ENCODE measurements at places on chromosomes 5 and 9. TPM values are rescaled to one million over a fixed set of nuclear protein-coding genes. Genes with fewer than 3 reads are reported as not detected.

PCSK5 gene
- 12.2 TPM for total RNA-seq

- DNase-seq = no peak
- H3K4me1 ChIP-seq = no peaks in the 10 kb centered on the region
- no peak overlapping the region for H3K4me3 ChIP-seq
- no peak overlapping the region for H3K27ac ChIP-seq
- H3K27me3 ChIP-seq = no peaks in the 10 kb centered on the region
Observed at GRCh38 chr5:72121052-72121779, 13.9 kb downstream of the MAP1B start.

PCDHB4 gene
- total RNA-seq = 3.3 TPM

DNA sequence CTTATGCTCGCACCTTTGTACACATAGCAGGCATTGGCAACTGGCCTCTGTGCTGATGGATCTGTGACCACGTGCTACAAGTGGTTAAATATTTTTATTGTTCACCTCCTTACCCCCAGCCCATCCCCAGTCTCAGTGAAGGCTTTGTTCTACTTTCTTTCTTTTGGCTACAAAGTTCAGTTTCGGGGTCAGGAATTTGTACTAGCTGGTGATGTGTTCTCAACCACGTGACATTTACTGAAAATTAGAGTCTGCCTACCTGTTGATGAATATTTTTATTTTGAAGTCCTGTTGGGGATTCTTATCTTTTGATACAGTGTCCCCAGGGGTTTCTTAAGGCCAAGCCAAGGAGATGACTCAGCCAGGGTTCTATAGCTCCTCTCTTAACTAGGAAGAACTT is 47.8 kb downstream of the C9orf57 start:
- H3K4me1 ChIP-seq = no peaks in the 10 kb centered on the region
- H3K27ac ChIP-seq = no peak overlapping the region
- H3K27me3 ChIP-seq = no peaks in the 10 kb centered on the region
- DNase-seq = no peak
- H3K4me3 ChIP-seq = no peak overlapping the region

DNA sequence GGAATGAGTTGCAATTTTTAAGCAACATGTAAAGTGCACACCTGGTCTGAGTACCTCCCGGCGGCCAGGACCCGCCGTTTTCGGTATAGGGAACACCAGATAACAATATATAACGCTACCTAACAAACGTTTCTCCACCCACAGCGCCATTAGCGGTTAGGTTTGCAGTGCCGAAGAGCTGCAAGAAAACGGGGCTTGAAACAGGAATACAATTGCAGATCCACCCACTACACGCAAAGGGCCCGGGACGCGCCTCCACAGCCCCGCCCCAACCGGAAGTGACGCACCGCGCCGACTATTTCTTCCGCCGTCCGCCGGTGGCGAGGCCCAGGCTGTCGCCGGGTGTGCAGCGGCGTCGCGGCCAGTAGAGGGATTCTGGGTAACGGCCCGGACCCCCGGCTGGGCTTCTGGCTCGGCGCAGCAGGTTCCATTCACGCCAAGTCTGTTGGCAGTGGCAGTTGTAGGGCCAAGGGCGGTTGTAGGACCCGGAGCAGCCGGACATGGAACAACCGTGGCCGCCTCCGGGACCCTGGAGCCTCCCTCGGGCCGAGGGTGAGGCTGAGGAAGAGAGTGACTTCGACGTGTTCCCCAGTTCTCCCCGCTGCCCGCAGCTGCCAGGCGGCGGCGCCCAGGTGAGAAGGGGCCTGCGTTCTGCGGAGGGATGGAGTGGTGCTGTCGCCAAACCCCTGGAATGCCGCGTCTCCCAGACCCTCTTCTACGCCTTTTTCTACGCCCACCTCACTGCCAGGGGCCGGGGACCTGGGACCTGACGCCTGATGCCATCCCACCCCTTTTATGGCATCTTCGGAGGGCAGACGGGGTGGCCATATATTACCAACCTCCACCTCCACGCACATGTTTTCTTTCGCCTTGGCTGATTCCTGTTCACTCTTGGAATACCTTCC is at the start of gene CDC37L1:
Gene CDC37L1, plus strand, starts transcription at position 302 of the 905 bp plus-strand sequence. Its CDS starts 199 bp downstream, at position 501.
- H3K27me3 ChIP-seq = no peaks in the 10 kb centered on the region
- no peaks in the 10 kb centered on the region for H3K36me3 ChIP-seq
- peak within 1 kb of the TSS; percentile 85 for H3K27ac ChIP-seq
- peak within 1 kb of the TSS; percentile 49 for H3K4me3 ChIP-seq
- peak; percentile 98 for DNase-seq

DNA sequence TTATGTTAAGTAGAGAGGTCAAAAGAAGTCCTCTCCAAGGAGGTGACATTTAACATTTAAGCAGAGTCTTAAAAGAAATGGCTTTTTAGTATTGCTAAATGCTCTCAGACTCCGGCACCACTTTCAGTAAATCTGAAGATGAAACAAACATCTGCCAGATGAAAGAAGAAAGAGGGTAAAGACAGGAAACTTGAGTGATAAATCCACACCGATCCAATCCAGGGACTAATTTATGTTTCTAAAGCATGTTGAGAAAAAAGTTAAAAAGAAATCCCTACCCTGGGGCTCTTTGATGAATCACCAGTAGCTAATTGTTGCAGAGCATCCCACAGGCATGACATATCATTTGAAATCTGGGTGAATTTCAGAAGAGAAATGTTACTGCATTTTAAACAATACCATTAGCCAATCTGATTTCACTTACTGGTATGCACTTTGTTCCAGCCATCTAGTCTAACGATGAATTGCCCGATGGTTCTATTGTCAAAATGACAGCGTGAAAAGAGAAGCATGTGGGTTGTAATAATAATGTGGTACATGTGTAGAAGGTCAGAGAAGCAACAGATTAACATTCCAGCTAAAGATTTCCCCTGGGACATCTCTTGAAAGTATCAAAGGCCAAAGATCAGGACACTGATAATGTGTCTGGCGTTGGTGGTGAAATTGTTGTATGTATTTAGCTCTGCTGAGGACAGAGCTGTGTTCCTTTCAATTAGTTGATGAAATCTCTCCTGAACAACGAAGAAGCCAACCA is 485.7 kb downstream of the CSNK1G3 start:
- no peak for DNase-seq
- no peaks in the 10 kb centered on the region for H3K36me3 ChIP-seq
- no peaks in the 10 kb centered on the region for H3K27me3 ChIP-seq
- no peak overlapping the region for H3K27ac ChIP-seq
- no peak overlapping the region for H3K4me3 ChIP-seq

FCN2 gene
- total RNA-seq = not detected

GRCh38 chr9:109383947-109384346 is 63.1 kb upstream of the EPB41L4B start:
- no peaks in the 10 kb centered on the region for H3K36me3 ChIP-seq
- no peak overlapping the region for H3K27ac ChIP-seq
- no peak overlapping the region for H3K4me3 ChIP-seq
- H3K27me3 ChIP-seq = no peaks in the 10 kb centered on the region

GRCh38 chr5:177178733-177179304 is 45.2 kb downstream of the NSD1 start:
- no peaks in the 10 kb centered on the region for H3K36me3 ChIP-seq
- H3K4me1 ChIP-seq = peaks cover 15% of the 10 kb centered on the region
- H3K27me3 ChIP-seq = no peaks in the 10 kb centered on the region
- no peak overlapping the region for H3K27ac ChIP-seq
- no peak overlapping the region for H3K4me3 ChIP-seq
- DNase-seq = no peak

- DNase-seq = no peak
- no peak overlapping the region for H3K4me3 ChIP-seq
- H3K36me3 ChIP-seq = no peaks in the 10 kb centered on the region
- H3K27me3 ChIP-seq = no peaks in the 10 kb centered on the region
- H3K27ac ChIP-seq = no peak overlapping the region
- H3K4me1 ChIP-seq = no peaks in the 10 kb centered on the region
Observed at GRCh38 chr5:170612256-170612678, 108.4 kb downstream of the KCNIP1 start.

GRCh38 chr9:9942764-9943424 is 669.9 kb downstream of the PTPRD start:
- no peaks in the 10 kb centered on the region for H3K4me1 ChIP-seq
- no peaks in the 10 kb centered on the region for H3K36me3 ChIP-seq
- H3K27me3 ChIP-seq = no peaks in the 10 kb centered on the region
- no peak overlapping the region for H3K4me3 ChIP-seq
- H3K27ac ChIP-seq = no peak overlapping the region

PRR16 gene
- 0.78 TPM for total RNA-seq

TGFBR1 gene
- total RNA-seq = 10.5 TPM

GRCh38 chr9:16664211-16664610 is 206.3 kb downstream of the BNC2 start:
- H3K4me1 ChIP-seq = no peaks in the 10 kb centered on the region
- H3K36me3 ChIP-seq = no peaks in the 10 kb centered on the region
- H3K4me3 ChIP-seq = no peak overlapping the region
- H3K27me3 ChIP-seq = no peaks in the 10 kb centered on the region
- no peak overlapping the region for H3K27ac ChIP-seq
- DNase-seq = no peak

SPATA31A3 gene
- total RNA-seq = not detected

PCDHB10 gene
- total RNA-seq = 2.3 TPM

DNA sequence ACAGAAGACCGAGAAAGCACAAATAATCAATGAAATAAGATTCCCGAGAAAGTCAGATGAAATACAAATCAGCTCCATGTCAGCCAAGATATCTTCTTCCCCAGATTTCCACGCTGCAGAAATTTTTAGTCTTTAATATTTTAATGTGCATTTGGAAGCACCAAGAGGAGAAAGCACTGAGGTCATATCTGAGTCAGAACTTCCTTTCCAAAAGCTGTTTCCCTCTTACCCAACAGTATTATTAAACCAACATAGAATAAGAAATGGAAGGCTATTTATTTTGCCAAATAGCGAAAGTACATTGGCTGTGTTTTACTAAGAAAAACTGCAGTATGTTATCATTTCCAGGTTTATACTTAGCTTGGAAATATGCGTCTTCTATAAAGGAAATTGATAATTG is 772.1 kb upstream of the CDH9 start:
- H3K36me3 ChIP-seq = no peaks in the 10 kb centered on the region
- DNase-seq = no peak
- no peaks in the 10 kb centered on the region for H3K27me3 ChIP-seq
- no peaks in the 10 kb centered on the region for H3K4me1 ChIP-seq

DNA sequence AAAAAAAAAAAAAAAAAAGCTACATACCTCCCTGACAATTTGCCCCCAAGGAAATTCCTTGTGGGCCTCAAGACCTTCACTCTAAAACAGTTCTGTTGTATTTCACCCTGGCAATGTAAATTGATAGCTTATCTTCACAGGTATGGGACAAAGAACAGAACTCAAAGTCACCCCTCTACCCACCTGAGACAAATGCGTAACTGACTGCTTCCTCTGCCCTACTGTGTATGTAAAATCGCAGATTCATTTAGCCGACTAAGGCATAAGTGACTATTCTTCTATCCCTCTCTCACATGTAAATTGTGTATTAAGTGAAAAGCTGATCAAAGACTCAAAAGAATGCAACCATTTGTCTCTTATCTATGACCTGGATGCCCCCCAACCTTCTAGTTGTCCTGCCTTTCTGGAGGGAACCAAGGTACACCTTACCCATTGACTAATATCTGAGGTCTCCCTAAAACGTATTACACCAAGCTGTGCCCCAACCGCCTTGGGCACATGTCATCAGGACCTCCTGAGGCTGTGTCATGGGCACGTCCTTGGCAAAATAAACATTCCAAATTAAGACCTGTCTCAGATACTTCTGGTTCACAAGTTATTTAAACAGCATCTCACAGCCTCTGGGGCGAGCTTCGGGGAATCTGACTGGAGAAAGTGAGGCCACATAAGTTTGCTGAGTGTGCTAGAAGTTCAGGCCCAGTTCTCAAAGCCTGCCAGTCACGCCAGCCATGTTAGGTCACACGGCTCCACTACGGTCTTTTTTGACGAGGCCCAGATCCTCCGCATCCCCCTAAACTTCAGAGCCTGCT is 954 bp downstream of the TBCA start:
- H3K27me3 ChIP-seq = no peaks in the 10 kb centered on the region
- H3K4me3 ChIP-seq = peak overlapping the region; percentile 37
- H3K4me1 ChIP-seq = peaks cover 41% of the 10 kb centered on the region
- no peak for DNase-seq

GRCh38 chr9:128627127-128627715 is 29.4 kb downstream of the DYNC2I2 start:
- no peak overlapping the region for H3K4me3 ChIP-seq
- no peaks in the 10 kb centered on the region for H3K27me3 ChIP-seq
- no peak for DNase-seq

CORO2A gene
- 1.3 TPM for total RNA-seq

Measured in body of pancreas (tissue), 4 donors.